Testis (tissue), 5 donors: ENCODE measurements at places on chromosomes 4 and X.

DNA sequence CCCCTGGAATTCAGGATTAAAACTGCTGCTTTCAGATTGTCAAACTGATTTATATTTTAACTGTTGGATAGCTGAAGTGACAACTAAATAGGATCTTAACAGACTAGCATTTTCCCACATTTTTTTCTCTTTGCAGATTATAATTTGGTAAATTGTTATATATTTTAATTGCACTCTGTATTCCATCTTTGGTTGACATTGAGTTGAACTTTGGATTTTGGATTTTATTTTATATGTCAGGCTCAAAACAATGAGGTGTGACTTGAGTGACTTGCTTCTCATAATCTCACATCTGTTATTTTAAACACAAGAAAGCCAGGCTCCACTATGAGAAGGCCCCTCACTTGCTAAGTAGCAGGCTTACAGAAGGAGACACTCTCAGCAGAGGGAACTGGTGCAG is 38.1 kb downstream of the NAA11 start:
- no peak for DNase-seq

DNA sequence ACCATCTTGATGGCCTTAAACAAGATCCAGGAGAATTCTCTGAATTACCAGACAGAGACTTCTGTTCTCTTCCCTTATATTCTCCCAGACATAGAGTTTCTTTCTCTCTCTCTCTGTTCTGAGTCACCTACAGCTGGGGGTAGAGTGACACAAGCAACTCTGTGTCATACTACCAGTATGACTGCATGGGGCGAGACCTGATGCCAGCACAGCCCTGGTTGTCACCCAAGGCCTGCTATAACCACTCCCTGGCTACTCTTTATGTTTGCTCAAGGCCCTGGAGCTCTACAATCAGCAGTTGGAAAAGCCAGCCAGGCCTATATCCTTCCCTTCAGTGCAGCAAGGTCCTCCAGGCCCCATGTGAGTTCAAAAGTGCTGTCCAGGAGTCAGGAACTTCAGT is 114.2 kb upstream of the TENT5D start:
- DNase-seq: no peak

DNA sequence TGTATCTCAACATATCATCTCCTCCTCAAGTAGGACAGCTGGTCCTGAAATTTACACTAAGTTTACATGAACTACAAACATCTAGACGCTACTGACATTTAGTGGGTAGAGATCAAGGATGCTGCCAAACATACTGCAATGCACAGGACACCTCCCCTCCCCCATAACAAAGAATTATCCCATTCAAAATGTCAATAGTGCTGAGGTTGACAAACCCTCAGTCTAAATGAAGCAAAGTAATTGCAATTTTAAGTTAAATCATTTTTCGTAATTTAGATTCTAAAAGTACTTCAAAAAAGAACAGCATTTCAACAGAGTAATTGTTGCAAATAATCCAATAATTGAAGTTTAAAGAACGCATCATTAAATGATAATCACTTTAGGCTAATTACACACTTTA is 1.2 kb downstream of the PRMT9 start:
- no peak for DNase-seq

DNA sequence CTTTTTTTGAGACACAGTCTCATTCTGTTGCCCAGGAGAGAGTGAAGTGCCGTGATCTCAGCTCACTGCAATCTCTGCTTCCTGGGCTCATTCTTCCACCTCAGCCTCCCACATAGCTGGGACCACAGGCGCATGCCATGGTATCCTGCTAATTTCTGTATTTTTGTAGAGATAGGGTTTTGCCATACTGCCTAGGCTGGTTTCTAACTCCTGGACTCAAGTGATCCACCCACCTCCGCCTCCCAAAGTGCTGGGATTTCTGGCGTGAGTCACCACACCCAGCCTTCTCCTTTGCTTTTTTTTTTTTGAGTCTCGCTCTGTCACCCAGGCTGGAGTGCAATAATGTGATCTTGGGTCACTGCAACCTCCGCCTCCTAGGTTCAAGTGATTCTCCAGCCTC is 94.1 kb downstream of the PDS5A start:
- DNase-seq: no peak

GRCh38 chr4:176380352-176381157 is 60.8 kb downstream of the SPCS3 start:
- DNase-seq: no peak

DNA sequence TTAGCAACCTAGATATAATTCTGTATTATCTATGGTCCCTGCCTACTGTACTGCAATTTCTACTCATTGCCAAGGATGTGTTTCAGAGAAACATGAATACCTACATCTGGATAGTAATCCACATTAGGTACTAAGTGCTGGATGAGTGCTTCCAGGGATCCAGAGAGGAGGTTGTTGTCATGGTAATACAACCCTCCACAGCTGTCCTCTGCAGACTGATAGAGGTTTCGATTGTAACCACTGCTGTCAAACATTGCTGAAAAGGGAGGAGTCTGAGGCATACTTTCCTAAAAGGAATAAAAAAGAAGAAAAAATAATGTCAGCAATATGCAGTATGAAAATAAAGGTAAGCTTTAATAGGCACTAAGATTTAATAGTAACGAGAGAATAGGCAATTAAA is 12.5 kb downstream of the RASGEF1B start:
- no peak for DNase-seq

GRCh38 chr4:67678612-67679011 is 22.3 kb downstream of the UBA6 start:
- no peak for DNase-seq
